ENCODE measurements at places on chromosomes 7 and 10.

- no peak for DNase-seq
These were observed 153.4 kb downstream of the SGMS1 start for GRCh38 chr10:50470345-50470744.

- no peak for DNase-seq
These were observed 125.9 kb downstream of the JAZF1 start for GRCh38 chr7:28054531-28055160.

DNA sequence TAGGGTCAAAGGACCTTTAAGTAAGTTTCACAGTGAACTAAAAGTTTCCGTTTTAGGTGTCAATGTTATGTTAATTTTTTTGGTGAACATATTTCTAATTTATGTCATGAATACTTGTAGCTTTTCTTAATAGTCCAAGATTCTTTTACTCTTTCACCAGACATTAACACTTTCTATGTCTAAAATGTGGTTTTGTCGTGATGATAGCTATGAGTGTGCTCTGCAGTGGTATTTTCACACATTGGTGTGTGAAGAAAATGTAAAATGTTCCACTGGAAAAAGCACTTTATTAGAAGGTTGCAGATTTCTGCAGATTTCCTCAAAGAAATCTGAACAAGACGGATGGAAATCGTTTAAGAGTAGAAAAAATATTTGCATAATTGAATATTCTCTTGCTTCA is 561.0 kb upstream of the ANKRD30A start:
- no peak for DNase-seq

- DNase-seq: no peak
These were observed 49.5 kb upstream of the ZNF746 start for GRCh38 chr7:149547126-149547525.

- DNase-seq: no peak
These were observed 8.3 kb downstream of the C10orf62 start for GRCh38 chr10:97597778-97598177.

GRCh38 chr10:118481871-118482270 is 113.6 kb downstream of the PRLHR start:
- no peak for DNase-seq

GRCh38 chr10:124232686-124233545 is 139.5 kb upstream of the CHST15 start:
- DNase-seq: no peak

- no peak for DNase-seq
These were observed 92.4 kb upstream of the KLF6 start for GRCh38 chr10:3877211-3878000.

- no peak for DNase-seq
These were observed 481.8 kb downstream of the GLRX3 start for GRCh38 chr10:130617985-130618384.

DNA sequence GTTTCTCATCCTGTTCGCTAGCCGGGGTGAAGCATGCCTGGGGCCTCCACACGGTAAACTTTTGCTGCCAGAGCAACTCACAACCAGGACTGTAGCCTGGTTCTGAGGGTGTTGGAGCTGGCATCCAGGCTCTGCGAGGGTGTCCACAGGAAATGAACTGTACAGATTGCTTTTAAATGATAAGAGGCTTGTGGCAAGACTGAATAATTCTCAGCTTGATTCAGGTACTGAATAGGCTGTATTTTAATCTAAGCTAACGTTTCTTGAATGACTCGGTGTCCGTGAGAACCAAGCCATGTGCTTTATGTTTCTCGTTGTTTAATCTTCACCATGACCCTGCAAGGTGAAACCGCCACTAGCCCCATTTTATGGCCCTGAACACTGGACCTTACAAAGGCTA is 49.3 kb downstream of the EEPD1 start:
- DNase-seq: no peak

GRCh38 chr10:375815-376505 is 240.7 kb downstream of the ZMYND11 start:
- no peak for DNase-seq

GRCh38 chr10:27536437-27536836 is 32.3 kb downstream of the RAB18 start:
- DNase-seq: no peak

- peak; percentile 4 for DNase-seq
These were observed 920 bp downstream of the PRLHR start for GRCh38 chr10:118594392-118595063.

GRCh38 chr10:20990604-20991003 is 93.5 kb upstream of the NEBL start:
- no peak for DNase-seq

Measured in activated CD4-positive, alpha-beta T cell treated with anti-CD3 and anti-CD28 coated beads for 24 hours (primary cell).